ENCODE measurements at places on chromosomes 11 and 22.

DNA sequence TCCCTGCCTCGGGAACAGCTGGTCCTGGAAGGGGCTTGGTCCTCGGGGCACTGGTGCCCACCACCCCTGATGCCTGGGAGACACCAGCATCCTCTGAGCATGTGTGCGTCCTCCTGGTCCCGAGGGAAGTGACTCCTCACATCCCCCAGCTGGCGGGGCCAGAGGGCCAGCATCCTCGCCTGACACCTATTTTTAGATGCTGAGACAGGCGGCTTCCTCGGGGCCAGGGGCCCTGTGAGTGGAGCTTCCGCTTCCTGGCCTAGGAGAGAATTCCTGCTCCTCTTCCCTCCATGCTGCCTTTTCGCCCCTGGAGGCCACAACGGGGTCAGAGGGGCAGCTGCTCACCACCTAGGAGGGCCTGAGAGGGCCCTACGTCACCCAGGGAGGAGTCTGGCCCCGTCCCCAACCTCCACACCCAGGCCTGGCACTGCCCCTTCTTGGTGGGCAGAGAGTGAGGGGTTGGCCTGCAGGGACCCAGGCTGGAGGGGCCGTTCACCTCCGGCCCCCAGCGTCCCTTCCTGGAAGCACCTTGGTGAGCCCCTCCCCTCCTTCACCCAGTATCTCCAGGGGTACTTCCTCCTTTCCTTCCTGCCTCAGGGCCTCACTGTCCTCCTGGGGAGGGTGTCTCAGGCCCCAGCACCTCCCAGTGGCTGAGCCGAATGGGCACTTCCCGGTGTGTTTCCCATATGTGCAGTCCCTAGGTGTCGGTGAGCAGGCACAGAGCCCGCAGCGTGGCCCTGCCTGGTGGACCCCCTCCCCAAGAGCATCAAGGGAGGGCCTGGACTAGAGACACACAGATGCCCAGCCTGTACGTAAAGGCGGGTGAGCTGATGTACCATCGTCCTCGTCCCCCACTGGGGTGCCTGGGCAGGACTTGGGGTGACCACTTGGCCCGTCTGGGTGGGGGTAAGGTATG lies 6.1 kb downstream of the CD81 start:
- DNase-seq, result no peak

DNA sequence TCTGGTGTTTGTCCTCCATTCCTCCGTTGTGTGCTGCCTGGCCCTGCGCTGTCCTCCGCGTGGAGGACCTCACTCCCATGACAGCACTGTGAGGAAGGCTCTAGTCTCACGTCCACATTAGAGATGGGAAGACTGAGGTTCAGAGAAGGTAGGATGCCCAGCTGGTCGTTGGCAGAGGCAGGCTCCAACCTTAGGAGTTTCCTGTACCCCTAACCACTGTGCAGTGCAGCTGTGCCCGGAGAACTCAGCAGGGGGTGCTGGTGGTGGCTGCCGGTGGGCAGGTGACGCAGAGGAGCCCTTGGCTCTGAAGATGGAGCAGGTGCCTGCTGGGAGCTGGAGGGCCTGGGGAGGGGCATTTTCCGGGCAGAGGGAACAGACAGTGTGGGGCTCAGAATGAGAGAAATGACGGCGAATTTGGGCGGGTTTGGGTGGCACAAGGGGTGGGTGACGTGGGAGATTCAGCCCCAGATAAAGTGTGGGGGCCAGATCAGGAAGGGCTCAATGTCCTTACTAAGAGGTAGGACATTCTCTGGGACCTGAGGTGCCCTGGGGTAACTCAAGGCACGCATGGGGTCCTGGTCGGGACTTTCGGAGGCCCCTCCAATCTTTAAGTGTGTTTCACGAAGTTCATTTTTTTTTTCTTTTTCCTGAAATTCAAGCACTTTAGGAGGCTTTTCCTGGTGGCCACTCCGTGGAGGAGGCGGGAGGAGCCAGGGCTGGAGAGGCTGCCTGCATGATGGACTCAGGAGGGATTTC lies 535.0 kb downstream of the TBC1D22A start:
- no peak for DNase-seq

GRCh38 chr11:130997278-130997677 lies 81.0 kb upstream of the SNX19 start:
- DNase-seq, result no peak

DNA sequence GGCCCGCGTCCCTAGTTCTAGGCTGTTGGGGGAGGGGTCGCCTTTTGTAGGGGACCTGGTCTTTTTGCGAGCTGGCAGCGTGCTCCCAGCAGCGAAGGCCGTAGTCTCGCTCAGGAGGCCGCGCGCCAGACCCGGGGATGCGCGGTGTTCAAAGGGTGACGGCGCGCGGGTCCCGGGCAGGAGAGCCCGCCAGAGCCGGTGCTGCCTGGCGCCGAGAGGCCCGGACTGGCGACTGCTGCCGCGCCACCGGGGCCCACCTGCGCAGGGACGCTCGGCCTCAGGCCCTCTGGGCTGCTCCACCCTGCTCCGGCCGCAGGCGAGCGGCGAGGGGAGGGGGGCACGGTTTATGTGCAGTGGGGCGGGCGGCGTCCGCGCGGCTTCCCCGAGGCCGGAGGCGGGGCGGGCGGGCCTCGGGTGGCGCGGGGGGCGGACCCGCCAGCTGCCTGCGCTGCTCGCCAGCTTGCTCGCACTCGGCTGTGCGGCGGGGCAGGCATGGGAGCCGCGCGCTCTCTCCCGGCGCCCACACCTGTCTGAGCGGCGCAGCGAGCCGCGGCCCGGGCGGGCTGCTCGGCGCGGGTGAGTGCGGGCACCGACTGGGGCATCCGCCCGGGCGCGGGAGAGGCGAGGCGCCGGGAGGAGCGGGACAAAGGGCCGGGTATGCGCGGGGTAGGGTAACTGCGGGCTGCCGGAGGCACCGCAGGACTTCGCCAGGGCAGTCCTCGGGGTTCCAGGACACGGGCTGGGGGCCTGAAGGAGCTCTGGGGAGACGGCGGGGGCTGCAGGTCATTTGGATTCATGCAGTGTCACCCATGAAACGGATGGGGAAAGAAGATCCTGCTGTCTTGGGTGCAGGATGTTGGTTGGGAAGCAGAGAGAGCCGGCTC lies at the start of gene PRSS23:
Gene PRSS23 (plus strand): TSS at position 467 of the 884 bp plus-strand sequence. CDS start 7,102 bp downstream, outside the sequence.
- DNase-seq, result peak; percentile 98

GRCh38 chr22:33099593-33099992 lies 41.4 kb upstream of the SYN3 start:
- no peak for DNase-seq

DNA sequence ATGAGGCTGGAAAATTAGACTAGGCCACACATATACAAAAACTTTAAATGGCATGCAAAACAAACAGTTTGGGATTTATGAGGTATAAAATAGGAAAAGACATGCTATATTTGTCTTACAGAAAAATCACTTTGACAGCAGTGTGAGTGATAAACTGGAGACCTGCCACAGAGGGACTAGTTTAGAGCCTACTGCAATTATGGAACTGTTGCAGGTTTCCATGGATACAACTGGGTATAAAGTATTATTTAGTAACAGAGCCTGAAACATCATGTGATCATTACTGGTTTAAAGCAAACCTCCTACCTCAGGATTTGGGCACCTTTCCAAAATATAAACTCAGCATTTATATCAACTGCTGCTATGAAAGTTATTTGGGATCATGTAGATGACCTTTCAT lies 1032.5 kb downstream of the DLG2 start:
- no peak for DNase-seq

DNA sequence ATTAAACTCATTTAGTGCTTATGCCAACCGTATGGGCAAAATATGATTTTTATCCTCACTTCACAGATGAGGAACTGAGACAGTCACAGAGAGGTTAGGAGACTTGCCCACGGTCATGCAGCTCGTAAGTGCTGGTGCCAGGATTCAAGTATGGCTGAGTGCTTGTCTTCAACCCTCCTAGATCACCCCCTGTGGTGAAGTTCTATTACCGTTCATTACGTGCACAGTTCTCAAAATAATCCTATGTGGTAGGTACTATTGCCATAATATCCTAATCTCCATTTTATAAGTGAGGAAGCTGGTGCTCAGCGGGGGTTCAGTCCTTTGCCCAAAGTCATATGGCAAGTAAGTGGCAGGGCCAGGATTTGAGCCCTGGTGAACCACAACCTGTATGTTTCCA lies 1.5 kb downstream of the MIEF1 start:
- no peak for DNase-seq

DNA sequence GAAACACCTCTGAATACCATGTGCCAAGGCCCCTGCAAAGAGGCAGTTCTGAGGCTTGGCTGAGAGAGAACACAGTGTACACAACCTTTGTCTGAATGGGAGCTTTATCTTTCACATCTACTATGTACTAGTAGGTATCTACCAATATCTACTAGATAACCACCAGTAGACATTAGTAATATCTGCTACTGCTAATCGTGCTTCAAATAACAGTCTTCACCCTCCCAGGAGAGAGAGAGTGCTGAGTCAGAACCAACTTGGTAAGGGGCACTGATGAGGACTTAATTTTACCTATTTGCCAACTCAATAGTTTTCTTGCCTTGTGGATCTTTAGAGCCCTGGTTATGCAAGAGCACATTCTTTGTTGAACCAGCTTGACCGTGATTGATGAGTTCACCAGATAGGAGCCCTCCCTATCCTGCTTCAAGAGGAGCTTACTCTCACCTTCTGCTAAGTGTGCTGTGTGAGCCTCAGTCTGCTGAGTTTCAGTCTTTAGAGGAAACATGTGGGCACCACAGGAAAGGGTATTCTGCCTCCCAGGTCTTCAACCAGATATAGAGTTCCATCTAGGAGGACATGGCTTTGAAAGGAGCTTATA lies 967.5 kb downstream of the NTM start:
- DNase-seq, result no peak

GRCh38 chr22:19448076-19448607 lies 631 bp upstream of the C22orf39 start:
- peak; percentile 63 for DNase-seq

GRCh38 chr22:17266251-17266971 lies 47.2 kb upstream of the ADA2 start:
- peak; percentile 87 for DNase-seq

DNA sequence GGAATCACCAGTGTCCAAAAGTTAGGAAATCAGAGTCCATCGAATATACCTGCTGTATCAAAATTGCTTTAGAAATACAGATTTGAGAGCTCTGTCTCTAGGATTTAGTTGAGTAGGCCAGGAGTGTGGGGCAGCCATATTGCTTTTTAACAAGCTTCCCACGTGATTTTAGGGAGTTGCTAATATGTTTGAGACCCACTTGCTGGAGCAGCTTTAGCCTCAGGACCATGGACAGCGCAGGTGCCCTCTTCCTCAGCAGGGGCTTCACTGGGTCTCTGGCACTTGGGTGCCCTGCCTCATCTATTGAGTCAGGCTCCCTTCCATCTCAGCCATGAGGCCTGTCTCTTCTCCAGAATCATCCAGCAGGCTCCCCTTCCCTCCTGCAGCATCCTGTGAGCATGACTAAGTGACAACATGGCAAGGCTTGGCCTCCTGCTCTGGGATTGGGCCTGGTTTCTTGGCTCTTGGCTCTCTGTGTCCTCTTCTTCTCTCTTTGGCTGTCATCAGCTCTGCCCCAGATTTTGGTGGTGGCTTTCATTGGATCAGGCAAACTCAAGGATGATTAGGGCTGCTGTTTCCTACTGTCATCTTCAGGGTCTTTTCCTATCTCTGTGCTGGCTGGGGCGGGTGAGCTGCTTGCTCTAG lies 70.0 kb downstream of the SGSM1 start:
- DNase-seq, result no peak

Measured in Caco-2 (cell line).